ENCODE measurements at places on chromosomes 6 and 20.

DNA sequence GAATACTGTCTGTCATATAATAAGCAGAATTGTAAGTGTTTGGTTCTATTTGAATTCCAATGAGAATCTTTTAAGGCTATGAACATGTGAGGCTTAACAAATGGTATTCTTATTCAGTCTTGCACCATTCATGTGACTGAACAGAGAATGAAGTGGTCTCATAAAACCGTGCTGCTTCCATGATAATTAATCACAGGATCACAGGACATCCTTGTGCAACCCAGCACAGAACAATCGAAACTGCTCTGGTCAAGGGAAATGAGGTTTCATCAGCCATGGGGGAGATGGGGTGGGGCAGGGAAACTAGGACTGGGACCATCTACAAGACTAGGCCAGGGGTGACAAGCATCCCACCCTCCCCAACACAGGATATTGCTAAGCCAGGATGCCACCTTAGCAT, 6.0 kb downstream of the PPIL6 start:
- no peak for DNase-seq

DNA sequence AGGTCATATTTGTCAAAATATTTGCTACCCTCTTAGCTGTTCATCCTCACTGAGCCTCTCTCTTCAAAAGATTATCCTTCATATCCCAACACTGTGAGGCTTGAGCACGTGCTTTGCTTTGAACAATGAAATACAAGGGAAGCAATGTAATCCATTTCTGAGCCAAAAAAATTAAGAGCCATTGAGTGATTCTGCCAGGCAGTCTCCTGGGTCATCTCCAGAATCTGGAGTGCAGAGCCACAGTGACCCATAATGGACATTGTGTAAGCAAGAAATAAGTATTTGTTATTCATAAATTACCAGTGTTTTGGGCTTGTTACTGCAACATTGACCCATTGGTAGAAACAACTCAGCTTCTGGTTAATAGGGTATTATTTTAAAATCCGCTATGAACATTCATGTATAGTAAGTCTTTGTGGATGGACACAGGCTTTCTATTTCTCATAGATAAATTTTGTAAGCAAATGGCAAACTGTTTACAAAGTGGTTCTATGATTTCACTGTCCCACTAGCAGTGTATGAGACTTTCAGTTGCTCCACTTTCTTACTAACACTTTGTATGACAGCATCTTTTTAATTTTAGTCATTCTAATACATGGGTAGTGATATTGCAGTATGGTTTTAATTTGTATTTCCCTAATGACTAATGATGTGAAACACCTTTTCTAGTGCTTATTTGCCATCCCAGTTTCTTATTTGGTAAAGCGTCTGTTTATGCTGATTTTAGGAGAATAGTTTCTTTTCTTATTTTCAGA, 358.2 kb downstream of the PLCB1 start:
- DNase-seq = no peak

DNA sequence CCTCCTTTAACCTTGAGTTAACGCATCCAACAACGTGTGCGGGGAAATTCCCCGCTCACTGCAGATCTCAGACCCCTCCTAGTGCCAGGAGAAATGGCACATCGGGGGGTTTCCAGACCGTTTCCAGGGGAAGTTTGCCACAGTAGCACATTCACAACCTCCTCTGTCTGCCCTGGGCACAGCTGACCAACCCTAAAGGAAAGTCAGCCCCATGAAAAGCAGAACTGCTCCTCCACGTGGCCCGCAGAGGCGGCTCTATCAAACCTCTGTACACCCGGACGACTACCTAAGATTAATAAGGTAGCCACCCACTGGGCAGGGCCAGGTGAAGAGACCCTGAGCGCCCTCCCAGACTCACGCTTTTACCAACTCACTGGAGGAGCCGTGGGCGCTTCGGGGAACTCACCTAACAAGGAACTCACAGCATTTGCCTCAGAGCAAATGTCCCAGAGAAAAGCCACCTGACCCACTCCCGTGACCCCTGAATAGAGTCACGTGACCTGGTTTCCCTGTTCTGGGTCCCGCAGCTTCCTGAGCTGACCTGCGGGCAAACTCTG, 93.1 kb downstream of the PRND start:
- DNase-seq = peak; percentile 95

DNA sequence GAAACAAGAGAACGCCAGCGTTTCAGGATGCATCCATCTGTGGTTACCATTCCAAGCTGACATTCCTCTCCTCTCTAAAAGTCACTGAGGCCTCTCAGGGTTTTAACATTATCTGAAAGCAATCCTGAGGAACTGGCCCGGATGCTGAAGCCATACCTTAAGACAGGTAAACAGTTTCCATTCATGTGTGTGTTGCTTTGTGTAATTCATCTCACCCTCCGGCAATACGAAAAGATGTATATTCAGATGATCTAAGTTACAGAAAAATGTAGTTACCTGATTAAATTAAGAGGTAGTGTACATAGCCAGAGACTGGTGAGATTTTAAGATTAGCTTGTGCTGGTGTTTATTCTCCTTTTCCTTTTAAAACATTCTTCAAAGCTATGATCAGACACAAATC, 68.4 kb upstream of the BACH2 start:
- no peak for DNase-seq

GRCh38 chr6:136738692-136739057, 53.6 kb downstream of the MAP3K5 start:
- no peak for DNase-seq

GRCh38 chr6:170445971-170446370, 107.1 kb downstream of the PSMB1 start:
- no peak for DNase-seq

DNA sequence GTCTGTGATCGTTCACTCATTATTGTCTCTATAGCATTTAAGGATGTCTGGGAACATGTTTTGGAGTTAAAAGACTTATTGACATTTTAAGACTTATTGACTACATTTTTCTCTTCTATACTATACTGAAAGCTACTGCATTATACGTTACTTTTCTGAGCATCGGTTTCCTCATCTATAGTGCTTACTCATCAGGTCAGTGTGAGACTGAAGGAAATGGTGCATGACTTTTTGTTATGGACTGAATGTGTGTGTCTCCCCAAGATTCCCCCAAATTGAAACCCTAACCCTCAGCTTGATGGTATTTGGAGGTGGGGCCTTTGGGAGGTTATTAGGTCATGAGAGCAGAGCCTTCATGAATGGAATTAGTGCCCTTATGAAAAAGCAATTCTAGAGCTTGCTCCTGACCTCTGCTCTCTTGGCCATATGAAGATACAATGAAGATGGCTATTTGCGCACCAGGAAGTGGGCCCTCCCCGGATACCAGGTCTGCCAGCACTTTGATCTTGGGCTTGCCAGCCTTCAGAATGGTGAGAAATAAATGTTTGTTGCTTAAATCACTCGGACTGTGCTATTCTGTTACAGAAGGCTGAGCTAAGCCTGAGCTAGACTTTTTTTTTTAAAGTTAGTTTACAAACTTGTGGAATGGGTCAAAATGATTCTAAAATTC, 243.7 kb upstream of the RREB1 start:
- no peak for DNase-seq

- no peak for DNase-seq
These were observed 37.4 kb downstream of the VEGFA start for GRCh38 chr6:43807228-43808061.

DNA sequence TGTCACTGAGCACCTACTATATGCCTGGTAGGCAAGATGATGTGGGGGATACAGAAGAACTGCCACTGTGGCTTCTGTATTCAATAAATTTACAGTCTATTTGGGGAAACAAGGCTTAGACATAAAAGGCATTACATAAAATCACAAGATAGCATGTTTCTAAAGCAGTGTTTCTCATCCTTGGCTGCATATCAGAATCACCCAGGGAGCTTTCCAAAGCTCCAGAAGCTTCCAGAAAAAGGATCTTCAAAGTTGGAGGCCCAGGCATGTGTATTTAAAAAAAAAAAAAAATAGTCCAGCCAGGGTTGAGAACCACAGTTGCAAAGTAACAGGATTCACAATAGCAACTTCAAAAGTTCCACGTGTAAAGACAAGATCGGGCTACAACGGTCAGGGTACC, 112.4 kb upstream of the SPACA1 start:
- DNase-seq = no peak

DNA sequence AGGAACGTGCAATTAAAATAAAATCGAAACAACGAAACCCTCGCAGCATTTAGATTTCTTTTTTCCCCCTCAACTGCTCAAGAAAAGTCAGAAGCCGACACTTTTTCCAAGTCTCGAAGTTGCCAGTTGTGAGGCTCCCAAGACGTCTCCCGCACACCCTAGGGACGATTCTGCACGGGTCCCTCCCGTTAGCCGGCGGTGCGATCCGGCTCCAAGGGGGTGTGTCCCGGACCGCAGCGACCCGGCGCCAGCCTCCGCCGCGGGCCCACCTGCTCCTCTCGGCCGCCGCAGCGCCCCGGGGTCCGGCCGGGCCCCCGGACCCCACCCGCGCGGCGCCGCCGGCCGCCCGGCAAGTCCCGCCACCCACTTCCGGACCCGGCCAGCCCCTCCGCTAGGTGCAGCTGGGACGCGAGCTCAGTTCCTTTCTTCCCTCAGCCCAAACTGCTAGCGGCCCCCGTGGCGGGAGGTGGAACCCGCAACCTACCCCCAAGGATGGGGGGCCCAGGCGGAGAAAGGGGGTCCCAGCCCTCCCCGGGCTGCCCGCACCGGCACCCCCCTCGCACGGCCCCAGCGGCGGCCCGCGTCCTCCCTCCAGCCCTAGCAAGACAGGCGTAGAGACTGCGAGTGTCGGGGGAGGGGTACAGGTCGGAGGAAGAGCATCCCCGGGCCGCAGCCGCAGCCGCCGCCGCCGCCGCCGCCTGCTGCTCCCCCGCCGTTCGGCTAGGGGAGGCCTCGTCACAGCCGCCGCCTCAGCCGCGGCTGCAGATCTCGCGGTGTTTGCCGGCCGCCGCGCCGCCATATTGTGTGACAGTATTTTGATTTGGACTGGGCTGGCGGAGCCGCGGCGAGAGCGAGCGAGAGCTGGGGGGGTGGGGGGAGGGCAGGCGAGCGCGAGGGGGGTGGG, 520 bp upstream of the TAB2 start:
- DNase-seq = peak; percentile 87

DNA sequence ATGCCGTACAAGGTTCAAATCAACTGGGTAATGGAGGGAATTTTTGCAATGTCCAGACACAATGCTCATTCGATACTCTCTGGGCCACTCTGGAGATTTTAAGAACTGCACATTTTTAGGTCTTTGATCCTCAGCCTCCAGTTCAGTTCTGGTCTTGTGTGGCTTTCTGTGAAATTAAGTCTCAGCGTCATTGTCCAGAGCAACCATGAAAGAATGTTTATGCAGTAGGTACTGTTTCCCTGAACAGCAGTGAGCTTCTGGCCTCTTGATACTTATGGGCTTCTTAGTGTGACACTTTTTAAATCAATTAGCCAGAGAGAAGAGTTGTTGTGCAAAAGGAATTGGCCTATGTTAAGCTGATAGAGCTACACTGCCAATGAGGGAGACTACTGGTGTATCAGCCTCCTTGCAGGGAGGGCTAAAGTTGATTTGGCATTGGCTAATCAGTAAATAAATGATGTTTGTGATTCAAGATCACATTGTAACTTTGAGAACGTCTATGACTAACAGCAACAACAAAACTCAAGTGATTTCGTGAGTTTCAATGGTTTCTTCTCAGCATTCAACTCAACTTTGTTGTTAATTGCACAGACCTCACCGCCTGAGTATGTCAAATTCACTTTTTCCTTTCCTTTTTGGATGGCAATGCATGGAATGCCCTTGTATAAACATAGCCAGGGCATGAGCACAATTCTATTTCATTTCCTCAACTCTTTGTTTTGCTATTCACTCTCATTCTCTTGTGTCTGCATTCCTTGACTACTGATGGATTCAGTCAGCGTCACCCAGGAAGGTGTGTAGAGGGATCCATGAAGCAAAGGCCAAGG, 85.1 kb downstream of the GJA1 start:
- DNase-seq = no peak

- DNase-seq = no peak
These were observed 17.7 kb upstream of the PARD6B start for GRCh38 chr20:50713657-50714101.

DNA sequence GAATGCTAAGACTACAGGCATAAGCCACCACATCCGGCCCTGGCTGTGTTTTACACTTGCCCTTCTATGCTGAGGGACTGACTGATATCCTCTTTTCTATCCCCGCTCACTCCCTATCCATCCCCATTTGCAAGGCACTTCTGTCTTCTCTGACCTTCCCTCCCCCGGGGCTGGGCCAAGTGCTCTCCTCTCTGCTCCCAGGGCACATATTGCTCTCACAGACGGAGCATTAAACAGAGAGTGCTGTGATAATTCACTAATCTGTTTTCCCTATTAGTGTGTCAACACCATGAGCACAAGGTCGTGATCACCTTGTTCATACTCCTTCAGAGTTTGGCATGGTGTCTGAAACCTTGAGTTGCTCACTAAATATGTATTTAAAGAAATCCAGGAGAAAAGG, 9.0 kb upstream of the SLC2A12 start:
- DNase-seq = no peak

DNA sequence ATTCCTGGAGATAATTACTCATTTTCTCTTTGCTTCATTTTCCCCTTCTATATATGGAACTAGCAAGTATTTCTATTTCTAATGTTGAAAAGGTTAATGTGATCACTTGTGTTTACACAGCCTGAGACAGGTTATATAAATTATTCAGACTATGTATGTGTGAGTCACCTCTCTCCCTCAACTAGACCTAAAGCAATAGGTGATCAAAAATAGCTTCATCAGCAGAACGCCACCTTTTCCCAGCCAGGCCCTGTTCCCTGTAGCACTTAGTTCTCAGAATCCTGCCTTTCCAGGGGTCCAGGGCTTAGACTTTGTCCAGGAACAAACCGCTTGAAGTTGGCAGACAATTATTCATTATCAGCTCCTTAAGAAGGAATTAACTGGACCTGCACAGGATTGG, 125.3 kb upstream of the EXOC2 start:
- no peak for DNase-seq

GRCh38 chr6:131400779-131401496, 172.1 kb upstream of the ARG1 start:
- DNase-seq = no peak

- DNase-seq = no peak
These were observed 79.6 kb upstream of the SIRPA start for GRCh38 chr20:1815502-1816085.

DNA sequence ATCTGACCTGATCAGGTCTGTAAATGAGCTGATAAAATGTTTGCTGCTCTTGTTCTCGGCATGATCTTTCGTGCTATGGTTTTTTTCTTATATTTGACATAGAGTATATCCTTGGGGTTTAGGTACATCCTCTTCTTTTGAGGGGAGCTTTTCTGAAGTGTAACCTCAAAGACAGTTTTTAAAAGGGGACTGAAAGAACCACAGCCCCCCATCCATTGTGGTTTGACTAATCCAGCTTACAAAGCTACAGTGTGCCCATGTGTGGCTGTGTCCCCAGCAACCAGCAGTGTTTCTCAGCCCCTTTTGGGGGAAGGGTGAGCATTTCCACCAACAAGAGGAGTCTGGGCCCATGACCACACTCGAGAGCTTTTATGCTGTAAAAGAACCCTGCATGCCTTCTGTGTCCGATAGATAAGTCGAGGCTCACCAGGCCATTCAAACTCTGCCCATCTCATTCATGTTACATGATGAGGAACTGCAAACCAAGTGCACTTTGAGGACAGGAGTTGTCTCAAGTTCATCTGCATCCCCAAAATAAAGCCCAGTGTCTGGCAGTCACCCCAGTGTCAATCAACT, 266.0 kb downstream of the SLC24A3 start:
- DNase-seq = no peak

GRCh38 chr20:5688431-5688972, 61.7 kb upstream of the SHLD1 start:
- no peak for DNase-seq

- DNase-seq = no peak
These were observed 30.1 kb downstream of the ELMO2 start for GRCh38 chr20:46376196-46376785.

GRCh38 chr20:63700199-63701050, 4.0 kb downstream of the TNFRSF6B start:
- DNase-seq = no peak
